ENCODE measurements at places on chromosomes 6 and 20.

GRCh38 chr6:76888351-76888750, 574.9 kb downstream of the HTR1B start:
- no peak for DNase-seq

DNA sequence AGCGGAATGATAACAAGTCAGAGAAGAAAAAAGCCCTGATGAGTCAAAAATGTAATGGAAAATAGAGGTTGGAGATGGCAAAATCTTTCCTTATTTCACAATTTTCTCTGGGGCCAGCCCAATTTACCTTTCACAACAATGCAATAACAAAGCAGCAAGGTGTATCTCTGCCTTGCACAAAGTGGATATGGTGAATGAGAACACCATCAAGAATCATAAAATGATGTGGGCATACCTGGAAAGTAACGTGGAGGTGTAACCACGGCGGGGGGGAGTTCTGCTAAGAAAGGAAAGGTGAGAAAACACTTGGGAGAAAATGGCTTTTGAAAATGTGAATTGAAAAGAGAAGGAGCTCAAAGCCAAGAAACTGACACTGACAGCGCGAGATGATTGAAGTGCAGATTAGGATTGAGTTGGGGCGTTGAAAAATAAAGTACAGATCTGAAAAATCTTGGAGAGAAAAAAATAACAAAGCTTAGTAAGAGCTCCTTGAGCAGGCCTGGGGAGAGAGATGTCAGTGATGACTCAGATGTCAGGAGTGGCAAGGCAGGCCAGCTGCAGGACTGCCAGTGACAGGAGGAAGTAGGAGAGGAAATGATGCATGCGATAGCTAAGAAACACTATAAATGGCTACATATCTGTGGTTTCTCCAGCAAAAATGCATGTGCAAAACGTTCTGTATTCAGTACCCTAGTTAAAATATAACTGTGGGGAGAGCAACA, 26.2 kb downstream of the ARHGAP18 start:
- peak; percentile 84 for DNase-seq

- DNase-seq: no peak
Measured at GRCh38 chr6:52620055-52620905, 43.4 kb upstream of the TRAM2 start.

DNA sequence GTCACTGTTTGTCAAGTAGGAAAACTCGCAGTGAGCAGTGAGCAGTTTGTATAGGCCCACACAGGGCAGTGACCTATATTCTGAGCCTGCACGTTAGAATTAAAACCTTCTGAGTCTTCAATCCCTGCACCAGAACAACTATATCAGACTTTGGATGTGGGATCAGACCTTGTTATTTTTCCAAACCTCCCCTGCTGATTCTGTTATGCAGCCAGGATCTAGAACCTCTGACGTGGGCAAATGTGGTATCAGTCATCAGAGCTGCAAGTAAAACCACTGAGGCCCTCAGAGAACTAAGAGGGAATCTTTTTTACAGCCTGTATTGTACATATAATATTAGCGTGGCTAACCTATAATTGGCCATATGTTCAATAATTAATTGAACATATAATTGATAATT, 32.0 kb upstream of the AKAP7 start:
- DNase-seq: no peak

- DNase-seq: no peak
Measured at GRCh38 chr20:24833592-24833991, 115.5 kb upstream of the CST7 start.

DNA sequence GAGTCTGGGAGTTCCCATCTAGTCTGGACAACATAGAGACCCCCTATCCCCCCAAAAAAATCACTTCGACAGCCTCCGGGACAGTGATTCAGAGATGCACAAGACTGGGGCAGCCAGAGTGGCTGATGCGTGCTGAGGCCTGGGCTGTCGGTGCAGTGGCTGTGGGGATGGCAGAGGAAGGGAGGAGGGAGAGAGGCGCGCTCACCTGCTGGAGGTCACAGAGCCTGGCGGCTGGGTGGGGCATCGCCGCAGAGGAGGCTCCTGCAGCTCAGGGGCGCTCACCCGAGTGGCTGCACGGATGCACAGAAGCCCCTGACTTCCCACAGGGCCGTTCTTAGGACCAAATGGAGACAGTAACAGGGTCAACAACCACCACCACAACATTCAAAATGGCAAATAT, 182.8 kb downstream of the SMOC2 start:
- no peak for DNase-seq

GRCh38 chr20:47770935-47771334, 14.3 kb downstream of the SULF2 start:
- no peak for DNase-seq

- DNase-seq: no peak
Measured at GRCh38 chr6:135018941-135019340, 35.7 kb downstream of the HBS1L start.

DNA sequence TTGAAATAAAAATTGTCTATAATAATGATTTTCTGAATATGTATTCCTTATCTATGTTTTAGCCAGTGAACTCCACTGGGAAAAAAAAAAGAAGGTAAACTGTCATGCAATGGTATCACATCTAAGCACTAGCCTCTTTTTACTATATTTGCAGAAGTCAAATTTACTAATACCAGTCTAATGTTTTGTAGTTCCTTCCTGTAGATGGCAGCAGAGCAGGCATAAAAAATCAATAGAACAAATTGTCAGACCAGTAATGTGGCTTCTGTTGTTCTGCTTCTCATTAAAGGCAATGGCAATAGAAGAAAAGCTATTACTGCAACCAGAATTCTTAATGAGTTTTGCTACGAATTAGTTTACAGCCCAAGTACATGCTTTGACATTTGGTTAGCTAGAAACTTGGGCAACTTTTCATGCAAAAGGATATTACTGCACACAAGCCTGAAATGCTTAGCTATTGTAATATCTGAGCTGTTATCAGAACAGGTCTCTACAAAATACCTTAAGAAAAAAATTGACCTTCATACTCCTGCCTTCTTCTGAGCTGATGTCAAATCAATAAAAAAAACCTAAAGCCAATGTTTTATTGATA, 476.9 kb downstream of the KHDRBS2 start:
- DNase-seq: no peak

- no peak for DNase-seq
Measured at GRCh38 chr20:20614391-20614790, 98.1 kb downstream of the RALGAPA2 start.

- no peak for DNase-seq
Measured at GRCh38 chr20:4776079-4776630, 54.4 kb downstream of the PRND start.

DNA sequence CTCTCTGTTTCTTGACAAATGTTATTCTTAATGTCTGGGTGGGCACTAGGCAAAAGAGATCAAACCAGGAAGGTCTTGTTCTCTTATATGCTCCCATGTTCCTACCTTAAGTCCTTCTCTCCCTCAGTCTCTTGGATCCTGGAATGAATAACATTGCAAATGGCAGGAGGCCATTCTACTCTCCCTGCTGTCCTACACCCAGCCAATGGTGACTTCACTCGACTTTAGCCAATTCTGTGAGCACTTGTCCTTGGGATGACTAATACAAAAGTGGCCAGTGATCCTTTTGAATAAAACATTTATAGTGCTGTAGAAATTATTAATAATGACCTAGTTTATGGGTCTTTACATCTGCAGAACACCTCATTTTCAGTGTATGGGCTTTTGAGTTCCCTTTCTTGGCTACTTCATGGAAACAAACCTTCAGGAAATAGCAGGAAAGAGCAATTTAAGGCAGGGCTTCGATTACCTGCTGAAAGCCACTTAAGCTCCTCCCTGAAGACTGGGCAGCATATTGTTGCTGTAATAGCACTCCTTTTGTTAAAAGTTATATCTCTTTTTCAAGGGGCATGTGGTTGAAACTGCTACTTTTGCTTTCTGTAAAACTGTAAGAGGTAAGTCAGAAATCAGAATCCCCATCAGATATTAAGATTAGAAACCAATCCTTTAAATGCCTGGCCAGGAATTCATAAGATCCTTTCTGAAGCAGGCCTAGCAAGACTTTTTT, 10.5 kb downstream of the OTOR start:
- no peak for DNase-seq
